Bronchial epithelial cell (primary cell): ENCODE measurements at places on chromosomes 7 and 10. TPM values are rescaled to one million over a fixed set of nuclear protein-coding genes. Genes with fewer than 3 reads are reported as not detected.

The FAM25C gene
- total RNA-seq, result 9.3 TPM in 1 of 2 replicates, not detected in the other

The LDB3 gene
- under 0.01 TPM in 1 of 2 replicates, not detected in the other for total RNA-seq

The SFRP5 gene
- total RNA-seq, result not detected in 2 replicates

The COL1A2 gene
- total RNA-seq, result 1.4 and 46.9 TPM in 2 replicates

The NXPH1 gene
- total RNA-seq, result not detected in 2 replicates

The KLF6 gene
- 49.7 and 70.6 TPM in 2 replicates for total RNA-seq

The WNT16 gene
- total RNA-seq, result not detected in 2 replicates

The ACSM6 gene
- total RNA-seq, result not detected in 2 replicates

The ATOH7 gene
- under 0.01 TPM in 1 of 2 replicates, not detected in the other for total RNA-seq

The LFNG gene
- total RNA-seq, result 4.5 and 6.8 TPM in 2 replicates

The SMNDC1 gene
- 6.3 and 6.8 TPM in 2 replicates for total RNA-seq

The ATG9B gene
- under 0.01 and 0.26 TPM in 2 replicates for total RNA-seq

The INMT gene
- total RNA-seq, result 0.13 and 0.26 TPM in 2 replicates

The ZNF467 gene
- total RNA-seq, result 0.26 and 3.5 TPM in 2 replicates

The PRR15 gene
- total RNA-seq, result 1.9 and 2.1 TPM in 2 replicates

The UCMA gene
- total RNA-seq, result not detected in 2 replicates

The PDE1C gene
- under 0.01 TPM in 1 of 2 replicates, not detected in the other for total RNA-seq

The DPP6 gene
- total RNA-seq, result not detected in 2 replicates

The CCSER2 gene
- 22.4 and 25.2 TPM in 2 replicates for total RNA-seq

The ENO4 gene
- total RNA-seq, result not detected in 2 replicates

The WBP1L gene
- 26.1 and 36.4 TPM in 2 replicates for total RNA-seq

The CPA2 gene
- not detected in 2 replicates for total RNA-seq

The HSPA12A gene
- 0.79 and 1.4 TPM in 2 replicates for total RNA-seq

The POU6F2 gene
- 0.13 TPM in 1 of 2 replicates, not detected in the other for total RNA-seq

The ZNF727 gene
- total RNA-seq, result 0.53 and 2.0 TPM in 2 replicates

The SPACDR gene
- 0.38 and 0.53 TPM in 2 replicates for total RNA-seq

The RTKN2 gene
- 0.79 and 1.7 TPM in 2 replicates for total RNA-seq

The NUTM2B gene
- total RNA-seq, result 0.26 and 1.0 TPM in 2 replicates

The CXCL12 gene
- total RNA-seq, result under 0.01 and 1.3 TPM in 2 replicates

The FLNC gene
- total RNA-seq, result 0.64 and 1.8 TPM in 2 replicates

The SVOPL gene
- total RNA-seq, result under 0.01 and 0.38 TPM in 2 replicates

The GNG11 gene
- 0.26 and 0.38 TPM in 2 replicates for total RNA-seq

The MRC1 gene
- under 0.01 TPM in 2 replicates for total RNA-seq

The AGBL3 gene
- total RNA-seq, result 1.8 and 2.7 TPM in 2 replicates

The NUTM2D gene
- total RNA-seq, result 2.4 and 6.1 TPM in 2 replicates

The ANXA8 gene
- 79.4 and 176 TPM in 2 replicates for total RNA-seq

The BAMBI gene
- total RNA-seq, result 8.7 and 28.5 TPM in 2 replicates

The ADAM22 gene
- total RNA-seq, result under 0.01 TPM in 1 of 2 replicates, not detected in the other

The GDF2 gene
- total RNA-seq, result not detected in 2 replicates

The EVX1 gene
- total RNA-seq, result not detected in 2 replicates

The RET gene
- 0.26 and 0.53 TPM in 2 replicates for total RNA-seq

The C10orf62 gene
- under 0.01 TPM in 1 of 2 replicates, not detected in the other for total RNA-seq

The BEND7 gene
- total RNA-seq, result 1.3 and 4.2 TPM in 2 replicates

The MEPCE gene
- total RNA-seq, result 18.7 and 20.7 TPM in 2 replicates

The UNC5B gene
- 36.6 and 62.5 TPM in 2 replicates for total RNA-seq

The HYAL4 gene
- total RNA-seq, result under 0.01 and 0.13 TPM in 2 replicates
